ENCODE measurements at places on chromosomes 5 and 9.

GRCh38 chr9:127809540-127810377 lies 7.1 kb downstream of the FPGS start:
- no peak for DNase-seq

DNA sequence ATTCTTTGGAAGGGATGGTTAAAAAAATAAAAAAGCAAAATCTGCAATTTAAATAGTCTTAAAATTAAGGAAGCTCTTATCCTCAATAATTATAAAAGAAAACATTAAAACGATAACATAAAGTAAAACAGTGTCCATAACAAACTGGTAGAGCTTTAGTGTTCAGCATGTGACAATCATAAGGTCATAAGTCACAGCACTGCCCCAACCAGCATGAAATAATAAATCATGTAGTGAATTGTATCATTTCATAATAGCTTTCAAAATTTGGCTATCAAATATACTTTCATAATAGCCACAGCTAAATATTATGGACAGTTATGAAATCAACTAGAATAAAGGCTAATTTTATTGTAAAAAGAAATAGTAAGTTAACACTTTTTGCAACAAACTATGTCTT lies 10.0 kb downstream of the NR3C1 start:
- no peak for DNase-seq

GRCh38 chr5:16854351-16854750 lies 81.7 kb downstream of the MYO10 start:
- DNase-seq: no peak

GRCh38 chr5:124317451-124317850 lies 429.0 kb downstream of the ZNF608 start:
- no peak for DNase-seq

DNA sequence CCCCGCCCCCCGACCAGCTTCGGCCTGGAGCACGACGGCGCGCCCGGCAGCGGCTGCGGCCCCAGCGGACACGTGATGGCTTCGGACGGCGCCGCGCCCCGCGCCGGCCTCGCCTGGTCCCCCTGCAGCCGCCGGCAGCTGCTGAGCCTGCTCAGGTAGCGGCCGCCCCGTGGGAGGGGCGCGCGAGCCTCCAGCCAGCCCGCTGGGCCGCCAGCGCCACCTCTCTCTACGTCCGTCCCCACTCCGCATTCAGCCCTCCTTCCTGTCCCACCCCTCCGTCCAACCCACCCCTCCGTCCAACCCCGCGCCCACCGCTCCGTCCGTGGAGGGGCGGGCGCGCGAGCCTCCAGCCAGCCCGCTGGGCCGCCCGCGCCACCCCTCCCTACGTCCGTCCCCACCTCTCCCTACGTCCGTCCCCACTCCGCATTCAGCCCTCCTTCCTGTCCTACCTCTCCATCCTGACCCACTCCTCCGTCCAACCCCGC lies 6.5 kb downstream of the ADAMTS13 start:
- DNase-seq: no peak

GRCh38 chr5:116942622-116943021 lies 368.0 kb upstream of the SEMA6A start:
- DNase-seq: no peak

DNA sequence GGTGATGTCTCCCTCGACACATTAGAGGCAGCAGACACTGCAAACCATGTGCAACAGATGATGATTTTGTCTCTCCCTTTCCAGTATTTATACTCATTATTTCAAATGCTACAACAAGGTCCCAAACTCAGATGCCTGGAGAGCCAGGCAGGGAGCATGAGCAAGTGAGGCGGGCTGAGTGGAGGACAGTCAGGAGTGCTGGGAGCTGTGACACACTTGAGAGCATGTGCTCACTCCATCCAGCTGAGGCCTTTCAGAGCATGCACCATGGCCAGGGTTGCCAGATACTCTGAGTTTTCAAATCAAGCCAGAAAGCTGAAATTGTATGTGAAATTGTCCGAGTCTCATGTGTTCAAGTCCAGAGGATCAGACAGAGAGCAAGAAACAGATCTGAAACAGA lies 55.8 kb upstream of the SLC2A8 start:
- DNase-seq: no peak

- no peak for DNase-seq
Measured at GRCh38 chr5:63255594-63255993, 677.0 kb downstream of the LRRC70 start.

DNA sequence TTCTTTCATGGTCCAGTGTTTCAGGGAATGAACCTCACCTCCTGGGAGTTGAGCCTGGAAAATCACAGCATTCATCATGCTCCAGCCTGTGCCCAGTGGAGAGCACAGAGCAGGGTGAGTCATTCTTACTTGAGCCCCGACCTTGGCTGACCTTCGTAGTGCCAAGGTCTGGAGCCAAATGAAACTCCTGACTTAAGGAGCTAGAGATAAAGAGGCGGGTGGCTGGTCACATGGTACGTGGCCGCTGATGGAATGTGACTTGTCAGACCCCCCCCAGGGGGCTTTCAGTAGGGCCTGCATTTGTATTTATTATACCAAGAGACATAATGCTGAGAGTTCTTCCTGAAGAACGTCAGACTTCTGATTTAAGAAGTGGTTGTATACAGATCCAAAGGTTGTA lies 15.0 kb upstream of the PIP5K1B start:
- DNase-seq: no peak

- no peak for DNase-seq
Measured at GRCh38 chr5:126099077-126099476, 324.1 kb upstream of the GRAMD2B start.

DNA sequence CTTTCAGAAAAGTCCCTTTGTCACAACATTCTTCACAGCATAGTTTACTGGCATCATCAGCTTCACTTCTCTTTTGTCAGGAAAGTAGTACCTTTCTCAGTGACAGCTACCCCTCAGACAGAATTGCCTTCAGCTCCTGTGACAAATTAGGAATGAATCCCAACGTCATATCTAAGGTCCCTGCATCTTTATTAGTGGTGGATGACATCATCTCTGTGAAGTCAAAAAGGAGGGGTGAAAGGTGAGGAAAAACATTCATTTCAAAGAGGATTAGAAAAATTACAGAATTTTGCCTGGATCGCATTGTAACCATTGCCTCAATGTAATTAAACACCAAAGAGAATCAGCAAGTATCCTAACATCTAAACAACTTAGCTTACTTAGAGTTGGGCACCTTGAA lies 7.9 kb upstream of the INSL6 start:
- DNase-seq: no peak

DNA sequence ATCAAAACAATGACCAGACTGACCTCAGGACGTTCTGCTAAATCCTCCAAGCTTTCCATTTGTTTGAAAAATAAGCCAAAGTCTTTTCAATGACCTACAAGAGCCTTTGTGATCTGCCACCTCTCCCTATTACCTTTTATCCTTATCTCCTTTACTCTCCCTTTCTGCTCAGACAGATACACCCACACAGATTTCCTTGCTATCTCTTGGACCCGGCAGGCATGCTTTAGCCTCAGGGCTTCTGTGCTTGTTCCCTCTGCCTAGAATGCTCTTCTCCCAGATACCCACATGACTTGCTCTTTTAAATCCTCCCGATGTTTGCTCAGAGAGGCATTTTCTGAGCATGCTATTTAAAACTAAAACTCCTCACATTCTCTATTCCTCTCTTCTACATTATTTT lies 8.9 kb upstream of the ELOVL7 start:
- no peak for DNase-seq

DNA sequence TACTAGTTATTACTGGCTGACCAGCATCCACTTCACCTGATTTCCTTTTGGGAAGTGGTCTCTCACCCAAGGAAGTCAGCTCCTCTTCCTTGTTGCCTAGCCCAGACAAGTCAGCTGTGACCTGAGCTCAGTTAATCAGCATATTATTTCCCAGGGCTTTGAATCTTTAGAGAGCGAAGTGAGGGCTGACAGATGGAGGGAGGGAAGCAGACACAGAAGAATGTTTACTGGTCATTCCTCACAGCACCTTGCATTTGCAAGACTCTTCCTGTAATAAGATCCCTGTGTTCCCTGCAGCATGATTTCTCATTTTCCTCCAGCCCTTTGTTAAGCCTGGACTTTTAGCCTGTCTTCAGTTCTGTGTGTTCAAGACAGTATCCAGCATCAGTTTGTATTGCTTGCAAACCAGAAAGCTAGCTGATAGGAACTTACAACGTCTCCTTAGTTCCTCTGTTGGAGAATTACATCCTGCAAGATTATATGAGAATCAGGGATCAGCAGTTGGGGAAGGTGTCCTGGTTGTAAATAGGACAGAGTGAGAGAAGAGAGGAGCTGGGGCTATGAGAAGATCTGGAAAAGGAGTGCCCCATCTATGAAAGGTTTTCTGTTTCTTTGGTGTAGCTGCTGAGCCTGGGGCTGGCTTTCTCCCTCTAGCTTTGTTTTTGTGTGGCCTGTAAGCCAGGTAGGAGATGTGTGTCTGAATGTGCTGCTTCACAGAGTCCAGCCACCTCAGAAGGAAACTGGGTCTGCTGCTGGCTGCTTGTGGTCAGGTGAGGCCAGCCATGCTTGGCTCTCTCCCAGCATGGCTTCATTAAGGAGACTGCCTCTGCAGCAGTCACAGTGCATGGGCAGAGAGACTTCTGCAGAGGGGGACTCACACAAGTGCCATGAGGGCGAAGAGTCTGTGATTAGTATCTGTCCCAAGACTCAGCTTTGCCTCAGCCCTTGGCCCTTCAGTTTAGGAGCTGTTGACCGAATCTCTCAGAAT lies 50.3 kb downstream of the MAN2A1 start:
- DNase-seq: no peak

GRCh38 chr9:134509281-134509680 lies 132.3 kb upstream of the COL5A1 start:
- DNase-seq: no peak

- DNase-seq: no peak
Measured at GRCh38 chr5:102796498-102796897, 41.4 kb downstream of the PAM start.

- no peak for DNase-seq
Measured at GRCh38 chr5:82405618-82406204, 127.6 kb upstream of the RPS23 start.

DNA sequence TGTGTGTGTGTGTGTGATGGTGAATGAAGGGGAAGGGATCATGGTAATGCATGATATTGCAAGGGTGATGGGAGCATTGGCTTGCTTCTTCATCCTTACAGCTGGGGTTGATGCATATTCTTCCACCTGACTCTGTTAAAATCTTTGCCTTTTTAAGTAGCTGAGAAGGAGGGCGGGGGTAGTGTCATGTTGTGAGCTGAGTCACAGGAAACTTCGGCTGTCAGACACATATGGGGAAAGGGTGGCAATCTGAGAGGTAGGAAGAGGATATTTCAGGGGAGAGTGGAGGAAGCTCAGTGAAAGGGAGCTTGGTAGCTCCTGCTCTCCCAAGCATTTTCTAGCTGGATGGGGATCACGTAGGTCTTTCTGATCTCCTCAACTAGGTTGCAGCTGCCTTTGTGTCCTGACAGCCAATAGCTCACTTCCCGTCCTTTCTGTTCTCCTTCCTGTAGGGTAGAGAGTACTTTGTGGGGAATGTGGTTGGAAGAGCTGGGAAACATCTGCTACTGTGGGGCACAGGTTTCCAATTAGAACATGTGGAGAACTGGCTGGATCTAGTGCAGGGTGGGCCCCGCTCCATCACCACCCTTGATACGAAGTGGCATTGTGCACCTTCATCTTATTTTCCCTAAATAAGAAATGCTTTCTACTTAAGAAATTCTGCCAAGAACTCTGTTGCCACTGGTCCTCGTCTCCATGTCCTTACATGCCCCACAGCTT lies 18.1 kb upstream of the CLK4 start:
- DNase-seq: no peak

DNA sequence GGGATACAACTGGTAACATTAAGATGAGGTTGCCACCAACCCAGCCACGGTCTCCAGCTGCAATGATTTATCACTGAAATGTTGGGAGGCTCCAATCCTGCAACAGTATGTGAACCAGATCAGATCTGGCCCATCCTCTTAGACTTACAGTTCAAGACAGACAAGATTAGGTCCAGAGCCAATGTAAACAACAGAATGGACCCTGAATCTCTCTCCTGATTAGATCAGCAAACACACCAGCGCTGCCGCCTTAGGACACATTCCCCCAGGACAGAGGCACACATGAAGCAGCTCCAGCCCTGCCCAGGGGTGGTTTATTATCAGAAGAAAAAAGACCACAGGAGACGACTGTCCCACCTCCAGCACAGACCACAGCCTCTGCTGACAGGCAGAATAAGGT lies 82.1 kb downstream of the SLIT3 start:
- DNase-seq: no peak

DNA sequence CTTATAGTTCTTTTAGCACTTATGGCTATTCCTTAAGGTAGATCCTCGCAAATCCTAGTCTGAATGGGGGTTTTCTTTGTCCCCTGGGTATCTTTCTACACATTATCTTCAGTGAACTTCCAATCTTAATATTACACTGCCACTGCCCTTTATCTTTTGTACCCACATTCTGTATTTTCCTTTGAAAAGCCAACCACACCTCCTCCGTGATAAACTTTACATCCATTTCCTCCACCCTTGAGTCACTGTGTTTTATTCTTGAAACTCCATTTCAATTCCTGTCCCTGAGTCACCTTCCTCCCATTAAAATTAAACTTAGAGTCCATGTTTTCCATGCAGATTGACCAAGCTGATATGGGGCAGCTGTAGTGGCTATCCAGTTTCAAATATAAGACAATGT lies 43.2 kb upstream of the RICTOR start:
- DNase-seq: no peak

DNA sequence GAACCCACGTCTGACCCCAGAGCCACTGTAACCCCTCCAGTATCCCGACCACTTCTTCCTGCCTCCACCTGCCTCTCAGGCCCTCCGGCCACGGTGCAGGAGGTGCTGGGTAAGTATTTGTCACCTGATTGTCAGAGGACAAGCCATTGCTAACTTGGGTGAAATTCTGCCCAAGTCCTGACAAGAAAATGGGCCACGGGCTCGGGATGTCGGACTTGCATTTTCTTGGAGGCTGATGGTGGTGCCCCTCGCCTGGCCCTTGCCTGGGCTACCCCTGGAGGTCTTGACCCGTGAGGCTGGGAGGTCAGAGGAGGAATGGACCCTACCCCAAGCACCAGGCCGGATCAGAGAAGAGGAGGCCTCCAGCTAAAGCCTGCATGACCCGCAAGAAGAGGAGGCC lies 149.7 kb upstream of the COL5A1 start:
- no peak for DNase-seq

- peak; percentile 30 for DNase-seq
Measured at GRCh38 chr9:101566904-101567724, 27.7 kb downstream of the PPP3R2 start.

DNA sequence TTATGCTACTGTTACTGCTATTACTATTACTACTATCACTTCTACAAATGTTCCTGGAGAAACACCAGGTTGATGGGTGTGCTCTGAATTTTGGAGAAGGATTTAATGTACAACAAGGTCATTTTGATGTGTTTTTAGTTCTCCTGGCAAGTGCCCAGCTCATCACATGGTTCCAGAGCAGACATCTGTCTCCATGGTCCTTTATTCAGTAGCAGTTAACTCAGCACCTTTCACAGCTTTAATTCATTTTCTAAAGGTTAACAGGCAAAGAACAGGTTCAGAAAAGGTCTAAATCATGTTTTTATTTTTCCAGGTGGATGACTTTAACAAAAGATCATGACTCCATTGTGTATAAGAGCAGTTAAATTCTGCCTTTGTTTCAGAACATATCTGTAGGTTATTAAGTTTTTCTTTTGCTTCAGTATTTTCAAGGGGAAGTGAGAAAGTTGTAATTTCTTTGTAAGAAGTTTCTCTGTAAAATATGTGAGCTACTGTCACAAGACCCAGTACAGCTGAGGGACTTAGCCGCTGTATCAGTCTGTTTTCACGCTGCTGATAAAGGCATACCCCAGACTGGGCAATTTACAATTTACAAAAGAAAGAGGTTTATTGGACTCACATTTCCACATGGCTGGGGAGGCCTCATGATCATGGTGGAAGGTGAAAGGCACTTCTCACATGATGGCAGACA lies 41.9 kb downstream of the MTRR start:
- no peak for DNase-seq

GRCh38 chr9:20526500-20527319 lies 95.6 kb downstream of the MLLT3 start:
- DNase-seq: no peak

Data from stimulated activated CD4-positive, alpha-beta T cell treated with anti-CD3 and anti-CD28 coated beads, Interleukin-2, amount 100 ng/mL, for 48 hours (primary cell).